ENCODE measurements at places on chromosomes 5 and 9. TPM values are rescaled to one million over a fixed set of nuclear protein-coding genes. Genes with fewer than 3 reads are reported as not detected.

Gene PTGS1
- 0.76 TPM for total RNA-seq

Gene FBN2
- total RNA-seq = 4.3 TPM

Gene LRRTM2
- total RNA-seq = 2.0 TPM

Gene JMY
- 13.8 TPM for total RNA-seq

Gene DMRTA1
- 0.26 TPM for total RNA-seq

Gene TSSK1B
- total RNA-seq = not detected

Gene CTXN3
- total RNA-seq = not detected

Gene NUDT12
- total RNA-seq = 5.9 TPM

Gene GDA
- total RNA-seq = not detected

Gene EPB41L4A
- total RNA-seq = 39.6 TPM

Gene HACD4
- total RNA-seq = under 0.01 TPM

Gene CDKN2B
- 10.3 TPM for total RNA-seq

Gene LHX3
- total RNA-seq = not detected

Gene AGXT2
- total RNA-seq = not detected

Gene ALDH1A1
- 899 TPM for total RNA-seq

Gene INSL4
- not detected for total RNA-seq

Gene HMMR
- total RNA-seq = 4.7 TPM

Gene ACO1
- 22.6 TPM for total RNA-seq

Gene CER1
- total RNA-seq = not detected

Gene CCL27
- total RNA-seq = not detected

Gene SAPCD2
- total RNA-seq = 2.5 TPM

Gene TEK
- total RNA-seq = 275 TPM

Gene DHX29
- total RNA-seq = 20.5 TPM

Gene PCDHA12
- under 0.01 TPM for total RNA-seq

Gene EEIG1
- total RNA-seq = 62.7 TPM

Gene PCDHGA3
- total RNA-seq = 0.54 TPM

Gene PCDHGA7
- 0.65 TPM for total RNA-seq

Gene PCDHA6
- total RNA-seq = 0.09 TPM

Gene ANKRD33B
- 2.0 TPM for total RNA-seq

Gene IFNA14
- total RNA-seq = not detected

Gene SPATA31A3
- not detected for total RNA-seq

Gene COL23A1
- total RNA-seq = 0.43 TPM

Gene LVRN
- 0.22 TPM for total RNA-seq

Data from dermis lymphatic vessel endothelial cell (primary cell).